ENCODE measurements at places on chromosomes 3 and 15.

GRCh38 chr15:95826412-95827195 lies 503.9 kb upstream of the NR2F2 start:
- no peak for DNase-seq

GRCh38 chr15:64969401-64969800 lies 20.3 kb downstream of the SPG21 start:
- no peak for DNase-seq

GRCh38 chr3:23501201-23501802 lies 298.2 kb downstream of the UBE2E2 start:
- no peak for DNase-seq

GRCh38 chr15:101407966-101408775 lies 81.3 kb downstream of the PCSK6 start:
- DNase-seq: no peak

DNA sequence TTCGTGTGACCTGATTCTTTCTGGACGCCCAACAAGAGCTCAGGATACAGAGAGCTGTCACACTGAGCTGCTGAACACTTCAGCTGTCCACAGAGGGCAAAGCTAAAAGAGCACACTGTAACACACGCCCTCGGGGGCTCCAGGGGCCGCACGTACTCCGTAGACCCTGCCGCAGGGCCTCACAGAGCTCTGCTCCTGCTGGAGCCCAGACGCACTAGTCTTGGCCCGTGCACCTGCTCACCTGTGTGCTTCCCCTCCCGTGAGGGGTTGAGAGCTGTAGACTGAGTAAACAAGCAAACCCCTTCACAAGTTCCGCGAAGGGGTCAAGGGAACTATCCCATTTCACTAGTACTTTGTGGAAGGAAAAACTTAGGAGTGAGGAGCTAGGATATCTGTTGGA lies 30.7 kb upstream of the TUSC7 start:
- DNase-seq: no peak

DNA sequence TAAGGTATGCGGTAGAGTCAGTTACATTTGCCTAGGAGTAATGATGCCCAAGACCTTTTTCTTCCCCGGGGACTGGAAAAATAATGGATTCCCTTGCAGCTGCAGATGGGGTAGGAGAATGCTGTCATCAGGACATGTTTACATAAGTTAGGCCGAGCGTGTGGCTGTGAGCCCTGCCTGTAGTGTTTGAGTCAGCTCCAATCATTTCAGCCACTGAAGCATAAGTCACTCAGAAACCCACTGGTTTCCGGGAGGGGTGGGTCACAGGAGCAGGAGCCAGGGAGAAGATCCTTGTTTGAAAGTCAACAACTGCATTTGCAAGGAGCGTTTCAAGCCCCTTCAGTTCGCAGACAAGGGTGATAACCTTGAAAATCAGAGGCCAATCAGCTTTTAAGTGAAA lies 562.3 kb downstream of the MCTP2 start:
- DNase-seq: no peak

DNA sequence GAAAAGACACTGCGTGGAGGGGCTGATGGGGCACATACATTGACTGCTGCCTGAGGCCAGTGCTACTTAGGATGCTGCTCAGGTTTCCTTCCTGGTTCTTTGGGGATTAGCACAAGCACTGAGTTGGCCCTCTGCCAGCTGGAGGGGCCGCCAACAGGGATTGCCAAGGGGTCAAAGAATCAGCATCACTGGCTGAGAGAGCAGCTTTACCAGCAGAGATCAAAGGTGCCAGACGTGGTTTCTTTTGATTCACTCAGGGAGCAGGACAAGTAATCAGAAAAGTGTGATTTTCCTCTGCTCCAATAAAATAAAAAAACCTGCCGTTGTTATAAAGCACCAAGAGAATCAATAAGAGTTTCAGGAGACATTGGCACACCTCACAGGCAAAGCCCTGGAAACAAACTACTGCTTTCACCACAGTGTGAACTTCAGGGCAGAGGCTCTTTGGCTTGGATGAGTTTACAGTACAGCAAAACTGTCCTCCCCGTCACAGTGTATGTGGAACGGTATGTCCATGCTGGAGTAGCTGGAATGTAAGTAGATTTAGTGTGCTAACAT lies 45.8 kb upstream of the FSIP1 start:
- DNase-seq: peak; percentile 43

DNA sequence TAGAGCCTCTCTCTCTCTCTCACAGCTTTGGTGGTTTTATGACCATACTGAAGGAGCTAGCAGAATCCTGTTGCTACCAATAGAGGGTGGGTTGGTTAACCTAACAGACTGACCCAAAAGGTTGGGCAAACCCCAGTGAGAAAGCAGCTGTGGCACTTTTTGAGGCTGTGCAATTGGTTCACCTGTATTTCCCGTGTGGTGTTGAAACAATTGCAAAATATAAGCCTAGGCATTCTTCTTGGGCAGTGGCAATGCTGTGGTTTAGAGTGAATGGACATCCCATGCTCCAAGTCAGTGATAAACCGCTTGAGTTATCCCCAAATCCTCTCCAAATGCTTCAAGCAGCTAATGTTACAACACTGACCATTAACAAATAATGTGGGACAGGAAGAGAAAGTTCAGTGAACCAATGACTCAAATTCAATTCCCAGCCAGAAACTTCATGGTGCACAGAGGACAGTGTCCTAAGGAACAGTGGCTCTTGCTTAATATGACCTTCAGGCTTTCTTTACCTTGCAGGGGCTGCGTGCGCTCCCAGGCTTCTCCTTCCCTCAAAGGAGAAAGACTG lies 261.9 kb upstream of the ICE2 start:
- DNase-seq: no peak

- DNase-seq: no peak
These were observed 95.0 kb downstream of the ADCY5 start for GRCh38 chr3:123353850-123354233.

GRCh38 chr3:165918657-165918979 lies 81.4 kb upstream of the BCHE start:
- no peak for DNase-seq

GRCh38 chr15:67670647-67671305 lies 128.3 kb downstream of the MAP2K5 start:
- no peak for DNase-seq

- DNase-seq: no peak
These were observed 71.9 kb upstream of the CHRNB4 start for GRCh38 chr15:78712797-78713515.

DNA sequence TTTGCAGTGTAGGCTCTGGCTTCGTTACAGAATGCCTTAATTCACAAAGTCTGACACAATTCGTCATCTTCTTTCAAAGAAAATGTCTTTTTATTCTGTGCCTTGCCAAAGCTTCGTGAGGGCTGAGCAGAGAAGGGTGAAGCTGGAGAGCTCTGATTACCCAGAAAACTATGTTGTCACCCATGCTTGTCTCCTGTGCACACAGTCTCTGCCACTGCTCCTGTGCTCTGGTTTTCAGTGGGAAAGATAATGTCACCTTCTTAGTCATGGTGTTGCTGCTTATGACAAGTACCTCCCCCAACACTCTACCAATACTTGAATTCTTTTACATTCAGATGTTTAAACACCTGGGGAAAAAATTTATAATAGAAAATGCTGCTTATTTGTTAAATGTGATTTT lies 509.2 kb upstream of the GRM7 start:
- no peak for DNase-seq

DNA sequence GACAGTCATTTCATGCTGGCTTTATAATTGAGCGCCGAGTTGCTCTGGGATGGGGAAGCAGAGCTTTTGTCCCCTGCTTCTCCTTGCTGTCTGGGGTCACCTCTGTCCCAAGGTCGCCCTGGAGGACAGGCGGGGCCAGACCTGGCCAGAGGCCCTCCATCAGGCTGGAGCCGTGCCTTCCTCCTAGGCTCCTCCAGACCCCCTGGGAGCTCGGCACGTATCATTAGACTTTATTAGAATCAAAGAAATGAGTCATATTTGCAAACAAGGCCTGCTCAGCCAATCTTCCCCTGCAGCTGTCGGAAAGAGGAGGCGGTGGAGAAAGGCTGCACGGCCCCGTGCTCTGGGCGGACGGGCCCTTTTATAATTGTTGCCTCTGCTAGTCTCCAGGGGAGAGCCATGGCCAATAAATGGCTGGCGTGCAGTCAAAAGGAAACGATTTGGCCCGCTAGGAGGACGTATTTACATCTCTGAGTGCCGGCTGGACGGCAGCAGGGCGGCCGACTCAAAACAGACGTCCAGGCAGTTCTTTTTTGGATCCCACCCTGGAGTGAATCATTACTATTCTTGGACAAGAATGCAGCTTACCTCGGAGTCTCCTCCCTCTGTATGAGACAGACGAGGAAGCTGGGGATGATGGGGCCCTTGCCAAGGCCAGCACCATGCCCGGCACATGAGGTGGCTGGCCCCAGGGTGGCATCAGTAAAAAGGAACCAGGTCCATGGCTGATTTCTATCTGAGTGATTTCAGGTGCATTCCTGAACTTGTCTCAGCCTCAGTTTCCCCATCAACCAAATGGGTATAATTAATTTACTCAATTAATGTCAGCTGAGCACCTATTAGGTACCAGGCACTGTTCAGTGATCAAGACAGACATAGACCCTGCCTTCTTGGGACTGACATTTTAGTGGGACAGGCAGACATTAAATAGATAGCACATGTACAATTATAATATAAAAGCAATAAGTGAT lies 50.6 kb downstream of the SLC6A6 start:
- DNase-seq: peak; percentile 97

DNA sequence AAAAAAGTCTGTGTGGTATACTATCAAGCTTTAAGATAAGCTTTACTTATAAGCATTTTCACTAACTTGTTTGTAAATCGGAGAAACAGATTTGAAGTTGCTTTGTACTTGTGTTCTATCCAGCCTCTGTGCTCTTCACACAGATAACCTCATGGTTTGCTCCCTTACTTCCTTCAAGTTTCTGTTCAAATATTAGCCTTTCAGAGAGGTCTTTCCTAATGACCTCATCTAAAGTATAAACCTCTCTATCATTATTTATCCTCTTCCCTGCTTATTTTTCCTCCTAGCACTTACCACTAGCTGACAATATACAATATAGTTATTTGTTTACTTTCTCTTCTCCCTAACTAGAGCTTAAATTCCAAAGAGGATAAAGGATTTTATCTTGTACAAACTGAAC lies 180.0 kb downstream of the CBLB start:
- DNase-seq: no peak

- DNase-seq: no peak
These were observed 75.7 kb upstream of the TP63 start for GRCh38 chr3:189555558-189555881.

DNA sequence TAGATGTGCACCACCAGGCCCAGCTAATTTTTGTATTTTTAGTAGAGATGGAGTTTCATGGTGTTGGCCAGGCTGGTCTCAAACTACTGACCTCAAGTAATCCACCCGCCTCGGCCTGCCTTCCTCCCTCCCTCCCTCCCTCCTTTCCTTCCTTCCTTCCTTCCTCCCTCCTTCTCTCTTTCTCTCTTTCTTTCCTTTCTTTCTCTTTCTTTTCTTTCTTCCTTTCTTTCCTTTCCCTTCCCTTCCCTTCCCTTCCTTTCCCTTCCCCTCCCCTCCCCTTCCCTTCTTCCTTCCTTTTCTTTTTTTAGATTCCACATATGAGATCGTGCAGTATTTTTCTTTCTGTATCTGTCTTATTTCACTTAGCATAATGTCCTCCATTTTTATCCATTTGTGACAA lies 81.3 kb downstream of the FAM81A start:
- DNase-seq: no peak

GRCh38 chr3:178036451-178037144 lies 499.6 kb upstream of the KCNMB2 start:
- no peak for DNase-seq

Data from femur (tissue), 1 donor.